ENCODE measurements at places on chromosomes 3 and 15. TPM values are rescaled to one million over a fixed set of nuclear protein-coding genes. Genes with fewer than 3 reads are reported as not detected.

DNA sequence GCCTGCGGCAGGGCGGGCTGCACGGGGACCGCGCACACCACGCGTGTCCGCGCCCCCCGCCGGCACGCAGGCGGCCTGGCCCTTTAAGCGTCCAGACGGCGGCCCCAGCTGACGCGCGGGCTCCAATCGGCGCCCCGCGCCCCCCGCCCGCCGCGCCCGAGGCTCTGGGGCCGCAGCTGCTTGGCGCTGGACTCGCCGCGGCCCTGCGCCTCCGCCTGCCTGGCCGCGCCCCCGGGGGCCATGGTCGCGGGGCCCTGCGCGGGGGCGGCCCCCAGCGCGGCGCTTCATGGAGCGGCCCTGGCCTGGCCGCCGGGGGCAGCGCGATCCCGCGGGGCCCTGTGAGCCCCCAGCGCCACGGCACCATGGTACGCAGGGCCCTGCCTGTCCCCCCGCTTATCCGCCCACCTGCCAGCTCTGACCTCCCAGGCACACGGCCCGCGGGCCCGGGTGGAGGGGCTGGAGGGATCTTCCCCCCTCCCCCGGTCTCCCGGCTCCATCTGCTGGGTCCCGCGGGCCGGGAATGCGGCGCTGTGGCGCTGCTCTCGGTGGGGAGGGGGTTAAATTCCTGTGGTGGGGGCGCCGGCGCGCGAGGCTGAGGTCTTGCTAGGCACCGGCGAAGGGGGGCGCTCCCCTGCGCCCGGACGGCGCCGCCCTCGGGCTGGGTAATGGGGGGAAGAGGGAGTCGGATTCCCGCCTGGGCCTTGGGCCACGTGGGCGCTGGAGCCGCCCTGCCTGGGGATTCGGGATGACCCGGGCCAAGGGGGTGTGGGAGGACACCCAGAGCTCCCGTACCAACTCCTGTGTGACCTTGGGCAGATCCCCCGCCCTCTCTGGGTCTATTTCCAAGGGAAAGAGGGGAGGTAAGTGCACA is 1.1 kb downstream of the ZBTB47 start:
- peak; percentile 65 for DNase-seq

GRCh38 chr3:117596503-117596902 is 886.9 kb downstream of the TUSC7 start:
- no peak for DNase-seq

DNA sequence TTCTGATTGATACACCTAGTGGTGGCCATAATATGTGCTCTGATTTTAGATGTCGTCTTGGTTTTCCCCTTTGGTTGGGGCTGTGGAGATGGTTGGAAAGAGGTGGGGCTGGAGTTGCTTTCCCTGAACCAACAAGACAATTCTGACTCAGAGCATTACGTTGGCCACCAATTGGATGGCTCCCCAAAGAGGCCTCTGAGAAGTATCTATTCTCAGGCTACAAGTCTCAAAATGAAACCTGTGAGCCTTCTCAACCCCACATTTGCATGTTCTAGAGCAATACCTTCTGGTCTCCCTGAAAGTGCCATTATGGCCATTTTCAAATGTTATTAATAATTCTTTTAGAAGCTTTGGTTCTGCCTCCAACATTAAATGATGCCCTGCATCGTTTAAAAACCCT is 188.4 kb upstream of the WNT5A start:
- DNase-seq = no peak

DNA sequence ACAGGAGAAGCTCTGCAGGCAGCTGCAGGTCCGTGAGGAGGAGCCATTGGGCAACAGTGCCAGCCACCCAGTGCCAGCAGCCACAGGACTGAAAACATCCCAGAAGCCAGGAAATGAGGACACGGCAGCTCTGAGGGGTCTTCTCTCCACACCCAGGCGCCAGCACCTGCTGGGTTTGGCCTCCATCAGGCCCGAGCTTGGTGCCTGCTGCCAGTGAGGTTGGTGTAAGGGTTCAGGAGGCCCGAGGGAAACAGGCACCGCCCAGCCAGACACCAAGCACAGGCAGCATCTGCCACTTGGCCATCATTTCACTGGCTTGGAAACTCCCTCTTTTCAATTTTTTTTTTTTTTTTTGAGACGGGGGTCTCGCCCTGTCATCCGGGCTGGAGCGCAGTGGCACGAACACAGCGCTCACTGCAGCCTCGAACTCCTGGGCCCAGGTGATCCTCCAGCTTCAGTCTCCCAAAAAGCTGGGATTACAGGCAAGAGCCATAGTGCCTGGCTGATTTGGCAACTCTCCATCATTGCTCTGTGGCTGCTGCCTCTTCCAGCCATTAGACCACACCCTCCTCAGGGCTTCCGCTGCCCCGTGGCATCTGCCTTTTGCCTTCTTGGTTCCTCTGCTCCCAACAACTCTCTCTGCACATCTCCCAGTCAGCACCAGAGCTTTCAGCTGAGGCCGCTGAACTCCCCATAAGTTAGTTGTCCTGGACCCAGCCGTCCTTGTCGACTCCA is 1.5 kb upstream of the ITIH3 start:
- DNase-seq = no peak

CD200 gene
- polyA plus RNA-seq = 37.6 TPM

- DNase-seq = no peak
Observed at GRCh38 chr3:52277972-52278509, 408 bp downstream of the WDR82 start.

MRAS gene
- polyA plus RNA-seq = 30.8 TPM
